ENCODE measurements at places on chromosomes 6 and 20. TPM values are rescaled to one million over a fixed set of nuclear protein-coding genes. Genes with fewer than 3 reads are reported as not detected.

LINC00237 gene
- not detected for polyA plus RNA-seq

MMP24OS gene
- polyA plus RNA-seq: 8.3 TPM

R3HDML gene
- not detected for polyA plus RNA-seq

BPIFB4 gene
- polyA plus RNA-seq: not detected
